ENCODE measurements at places on chromosomes 2 and 18.

- DNase-seq, result no peak
These were observed 178.1 kb downstream of the TWIST2 start for GRCh38 chr2:239025951-239026461.

DNA sequence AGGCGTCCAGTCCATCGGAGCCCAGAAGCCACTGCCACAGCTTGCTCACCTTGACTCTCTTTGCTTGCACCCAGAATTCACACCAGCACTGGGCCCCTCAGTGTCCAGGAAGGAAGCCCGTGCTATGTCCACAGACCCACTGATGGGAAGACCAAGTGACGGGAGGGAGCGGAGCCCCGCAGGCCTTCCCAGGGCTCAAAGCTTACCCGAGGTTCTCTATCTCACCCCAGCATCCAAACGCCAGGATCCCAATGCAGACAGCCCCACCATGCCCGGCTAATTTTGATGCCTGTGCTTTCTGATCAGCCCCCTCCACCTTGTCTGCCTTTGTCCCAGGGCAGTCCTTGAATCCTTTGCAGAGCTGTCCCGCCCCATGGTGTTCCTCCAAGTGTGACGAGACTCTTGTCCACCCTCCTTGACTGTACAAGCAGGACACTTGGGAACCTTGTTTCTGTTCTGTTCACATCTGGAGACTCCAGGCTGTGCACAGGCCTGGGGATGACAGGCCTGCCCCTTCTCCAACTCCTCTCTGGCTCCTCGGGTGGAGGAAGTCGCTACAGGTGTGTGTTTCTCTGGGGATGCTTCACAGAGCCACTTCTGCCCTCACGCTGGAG lies 12.0 kb downstream of the NPPC start:
- DNase-seq, result no peak

GRCh38 chr2:203689426-203690116 lies 16.9 kb upstream of the CD28 start:
- DNase-seq, result no peak

- DNase-seq, result no peak
These were observed 27.4 kb downstream of the EIF4E2 start for GRCh38 chr2:232577841-232578240.

DNA sequence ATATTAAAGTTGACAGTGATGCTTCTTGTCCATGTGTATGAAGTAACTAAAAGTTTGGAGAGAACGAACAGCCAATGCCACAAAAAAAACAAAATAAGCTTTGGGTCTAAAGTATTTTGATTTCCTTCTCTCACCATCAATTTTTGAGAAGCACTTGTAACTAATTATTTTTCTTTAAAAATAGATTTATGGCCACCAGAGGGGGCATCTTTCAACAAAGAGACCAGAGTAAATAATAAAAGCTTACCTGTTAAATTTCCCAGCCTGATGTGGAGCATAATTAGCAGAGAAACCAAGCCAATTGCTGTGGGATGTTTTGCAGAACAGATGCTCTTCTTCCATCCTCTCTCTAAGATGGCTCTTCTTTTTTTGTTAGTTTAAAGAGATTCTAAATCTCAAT lies 29.0 kb downstream of the LINC00305 start:
- no peak for DNase-seq

- DNase-seq, result no peak
These were observed 7.7 kb upstream of the MAL start for GRCh38 chr2:95017836-95018235.

GRCh38 chr2:17610521-17610920 lies 70.0 kb downstream of the VSNL1 start:
- no peak for DNase-seq

GRCh38 chr2:108195133-108195439 lies 44.7 kb upstream of the SULT1C3 start:
- DNase-seq, result no peak
